ENCODE measurements at places on chromosomes 7 and 10.

DNA sequence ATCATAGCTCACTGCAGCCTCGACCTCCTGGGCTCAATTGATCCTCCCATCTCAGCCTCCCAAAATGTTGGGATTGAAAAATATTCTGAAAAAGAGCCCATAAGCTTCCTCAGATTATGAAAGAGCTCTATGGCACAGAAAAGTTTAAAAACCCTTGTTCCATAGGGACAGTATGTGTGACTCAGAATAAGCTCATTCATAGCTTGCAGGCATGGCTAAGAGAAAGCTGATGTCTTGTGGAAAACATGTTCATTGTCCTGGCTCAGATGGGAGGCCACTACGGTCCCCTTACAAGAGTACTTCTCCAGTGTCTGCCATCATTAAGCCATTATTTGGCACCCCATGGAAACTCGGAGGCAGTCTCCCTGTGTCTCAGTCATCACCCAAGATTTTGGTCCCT, 64.0 kb downstream of the CCDC3 start:
- no peaks in the 10 kb centered on the region for H3K36me3 ChIP-seq
- H3K4me3 ChIP-seq = no peak overlapping the region
- DNase-seq = no peak
- peaks cover 43% of the 10 kb centered on the region for H3K27me3 ChIP-seq

GRCh38 chr10:93064874-93065660, 4.5 kb downstream of the CYP26C1 start:
- DNase-seq = no peak
- H3K4me3 ChIP-seq = no peak overlapping the region
- peaks cover 1% of the 10 kb centered on the region for H3K36me3 ChIP-seq
- peaks cover 78% of the 10 kb centered on the region for H3K27me3 ChIP-seq
- no peak overlapping the region for H3K27ac ChIP-seq

DNA sequence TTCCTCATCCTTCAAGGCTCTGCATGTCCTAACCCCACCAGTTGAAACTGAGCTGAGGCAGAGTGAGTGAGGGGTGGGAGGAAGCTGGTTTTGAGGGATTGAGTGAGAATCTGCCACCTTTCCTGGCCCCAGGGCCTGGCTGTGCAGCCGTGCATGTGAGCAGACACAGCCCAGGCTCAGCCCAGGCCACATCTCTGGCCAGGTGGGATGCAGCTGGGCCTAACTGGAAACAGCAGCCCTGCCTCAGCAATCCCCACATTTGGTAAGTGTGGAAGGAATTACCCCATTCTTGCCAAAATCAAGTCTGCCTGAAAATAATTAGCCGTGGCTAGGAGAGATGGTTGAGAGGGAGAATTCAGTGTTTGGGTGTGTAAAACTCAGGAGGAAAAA, 116.6 kb downstream of the NEURL1 start:
- no peak for DNase-seq
- H3K36me3 ChIP-seq = peaks cover 10% of the 10 kb centered on the region
- H3K4me3 ChIP-seq = no peak overlapping the region
- no peaks in the 10 kb centered on the region for H3K27me3 ChIP-seq
- H3K4me1 ChIP-seq = no peaks in the 10 kb centered on the region

DNA sequence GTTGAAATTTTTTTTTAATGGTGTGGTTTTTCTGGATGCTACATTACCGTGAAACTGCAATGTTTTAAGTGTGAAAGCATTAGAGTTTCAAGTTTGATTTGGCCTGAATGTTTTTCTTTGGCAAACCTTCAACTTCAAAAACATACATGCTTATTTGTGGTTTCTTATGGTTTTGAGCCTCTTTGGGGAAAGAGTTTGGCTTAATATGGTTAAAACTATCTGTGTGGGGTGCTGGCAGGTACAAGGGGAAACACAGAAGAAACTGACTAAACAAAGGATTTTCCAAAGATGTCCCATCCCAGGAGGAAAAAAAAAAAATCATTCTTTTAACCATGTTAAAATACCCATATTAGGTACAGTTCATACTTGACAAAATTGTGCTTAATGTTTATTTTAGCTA, 121.1 kb downstream of the HGF start:
- H3K27ac ChIP-seq = no peak overlapping the region
- H3K4me3 ChIP-seq = no peak overlapping the region
- H3K36me3 ChIP-seq = no peaks in the 10 kb centered on the region
- no peaks in the 10 kb centered on the region for H3K27me3 ChIP-seq
- no peak for DNase-seq

DNA sequence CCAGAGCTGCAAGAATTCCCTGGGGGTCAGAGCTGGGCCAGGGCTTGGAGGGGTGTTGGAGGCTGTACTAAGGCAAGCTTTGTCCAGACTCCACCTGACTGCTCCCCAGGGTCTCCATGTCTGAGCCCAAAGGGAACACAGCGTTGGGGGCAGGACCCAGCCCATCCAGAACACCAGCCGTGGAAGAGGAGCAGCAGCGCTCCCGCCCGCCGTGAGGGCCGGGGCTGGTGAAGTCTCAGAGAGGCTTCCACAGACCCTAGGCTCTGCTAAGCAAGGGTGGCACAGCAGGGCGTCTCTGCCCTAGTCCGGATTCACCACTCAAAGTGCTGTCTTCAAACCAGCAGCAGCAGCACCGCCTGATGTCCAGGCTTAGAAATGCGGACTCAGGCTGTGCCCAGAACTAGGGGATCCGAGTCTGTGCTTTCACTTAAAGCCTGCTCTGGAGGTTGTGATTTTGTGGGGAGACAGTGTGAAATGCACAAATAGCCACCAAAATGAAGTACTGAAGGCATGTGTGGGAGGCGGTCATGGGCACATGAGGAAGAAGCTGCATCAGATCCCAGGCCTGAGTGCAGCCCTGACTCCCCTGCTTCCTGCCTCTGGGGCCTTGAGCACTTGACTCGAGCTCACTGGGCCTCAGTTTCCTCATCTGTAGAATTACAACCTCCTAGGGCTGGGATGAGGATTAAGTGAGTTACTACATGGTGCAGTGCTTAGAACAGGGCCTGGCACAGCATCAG, 16.6 kb upstream of the AQP1 start:
- H3K36me3 ChIP-seq = peaks cover 2% of the 10 kb centered on the region
- H3K4me3 ChIP-seq = no peak overlapping the region
- H3K4me1 ChIP-seq = no peaks in the 10 kb centered on the region
- no peak overlapping the region for H3K27ac ChIP-seq
- no peak for DNase-seq

- H3K4me1 ChIP-seq = no peaks in the 10 kb centered on the region
- no peak overlapping the region for H3K4me3 ChIP-seq
- no peak overlapping the region for H3K27ac ChIP-seq
- no peaks in the 10 kb centered on the region for H3K27me3 ChIP-seq
Measured at GRCh38 chr7:132130497-132130896, 445.8 kb downstream of the PLXNA4 start.

GRCh38 chr7:156886020-156886795, 6.8 kb downstream of the LMBR1 start:
- H3K36me3 ChIP-seq = peaks cover 35% of the 10 kb centered on the region
- DNase-seq = no peak
- no peak overlapping the region for H3K27ac ChIP-seq
- H3K27me3 ChIP-seq = no peaks in the 10 kb centered on the region

DNA sequence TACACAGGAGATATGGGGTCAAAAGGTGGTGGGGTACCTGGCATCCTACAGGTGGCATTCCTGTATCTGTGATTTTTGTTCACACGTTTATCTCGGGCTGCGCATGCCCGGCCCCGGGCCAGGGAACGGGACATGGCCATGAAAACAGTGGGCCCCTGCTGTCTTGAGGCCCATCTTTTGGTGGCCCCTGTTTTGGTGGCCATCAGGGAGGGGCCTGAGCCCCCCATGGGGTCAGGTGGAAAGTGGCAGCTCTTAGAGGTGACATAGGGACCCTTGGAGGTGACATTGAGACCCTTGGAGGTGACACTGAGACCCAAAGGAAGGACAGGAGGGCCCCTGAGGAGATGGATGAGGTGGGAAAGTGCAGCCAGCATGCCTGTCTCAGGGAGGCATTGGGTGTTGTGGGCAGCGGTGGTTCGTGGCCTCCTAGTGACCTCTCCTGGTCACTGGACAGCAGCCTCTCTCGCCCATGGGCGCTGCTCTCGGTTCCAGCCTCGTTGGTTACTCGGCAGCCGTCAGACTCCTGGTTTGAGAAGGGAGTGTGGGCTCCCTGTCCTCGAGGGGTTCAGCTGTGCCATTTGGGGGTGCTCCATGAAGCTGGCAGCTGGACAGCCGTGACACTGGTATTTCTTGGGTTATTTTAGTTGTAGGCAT, 39.9 kb downstream of the INPP5A start:
- H3K27ac ChIP-seq = peak overlapping the region; percentile 31
- peaks cover 12% of the 10 kb centered on the region for H3K36me3 ChIP-seq
- no peak overlapping the region for H3K4me3 ChIP-seq
- H3K4me1 ChIP-seq = peaks cover 25% of the 10 kb centered on the region
- no peak for DNase-seq
- H3K27me3 ChIP-seq = no peaks in the 10 kb centered on the region
